Fibroblast of pulmonary artery (primary cell): ENCODE measurements at places on chromosomes 4 and X.

GRCh38 chr4:152942346-152942745 is 6.2 kb downstream of the FHDC1 start:
- no peak for DNase-seq

- DNase-seq, result no peak
Measured at GRCh38 chrX:98294310-98294709, 1410.6 kb downstream of the RPA4 start.

- DNase-seq, result no peak
Measured at GRCh38 chrX:150958177-150958576, 25.0 kb upstream of the HMGB3 start.

DNA sequence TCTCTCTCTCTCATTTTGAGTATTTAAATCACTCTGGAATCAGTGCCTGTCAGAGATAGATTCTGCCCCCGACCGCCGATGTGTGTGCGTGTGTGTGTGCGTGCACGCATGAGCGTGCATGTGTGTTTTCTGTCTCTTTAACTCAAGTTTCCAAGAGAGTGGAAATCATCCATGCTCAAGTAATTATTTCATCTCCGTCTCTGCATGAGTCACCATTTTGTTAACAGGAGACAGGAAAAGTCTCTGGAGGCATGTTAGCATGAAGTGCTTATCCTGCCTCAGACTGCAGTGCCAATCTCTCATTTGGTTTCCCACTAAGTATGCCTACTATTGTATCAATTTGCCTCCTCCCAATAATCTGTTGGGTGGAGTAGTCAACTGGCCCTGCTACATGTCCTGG is 182.9 kb upstream of the NHS start:
- DNase-seq, result no peak

DNA sequence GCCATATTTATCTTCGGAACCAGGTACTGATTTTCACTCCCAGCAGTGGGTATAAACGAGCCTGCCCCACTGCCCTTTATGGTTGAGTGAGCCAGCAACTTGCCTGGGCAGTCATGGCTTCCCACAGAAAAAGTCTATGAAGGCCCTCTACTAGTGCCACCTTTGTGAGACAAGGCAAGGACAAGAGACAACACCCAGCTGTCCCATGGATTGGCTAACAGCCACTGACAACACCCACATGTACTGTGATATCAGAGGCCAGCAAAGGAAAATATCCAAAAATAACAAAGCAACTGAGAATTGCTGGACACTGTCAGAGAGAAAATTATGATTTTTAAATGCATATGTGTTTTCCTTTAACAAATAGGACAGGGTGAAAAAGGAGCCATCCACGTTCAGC is 248.4 kb upstream of the TTC29 start:
- DNase-seq, result peak; percentile 35
